CD4-positive, alpha-beta T cell (primary cell): ENCODE measurements at places on chromosomes 7 and 10.

DNA sequence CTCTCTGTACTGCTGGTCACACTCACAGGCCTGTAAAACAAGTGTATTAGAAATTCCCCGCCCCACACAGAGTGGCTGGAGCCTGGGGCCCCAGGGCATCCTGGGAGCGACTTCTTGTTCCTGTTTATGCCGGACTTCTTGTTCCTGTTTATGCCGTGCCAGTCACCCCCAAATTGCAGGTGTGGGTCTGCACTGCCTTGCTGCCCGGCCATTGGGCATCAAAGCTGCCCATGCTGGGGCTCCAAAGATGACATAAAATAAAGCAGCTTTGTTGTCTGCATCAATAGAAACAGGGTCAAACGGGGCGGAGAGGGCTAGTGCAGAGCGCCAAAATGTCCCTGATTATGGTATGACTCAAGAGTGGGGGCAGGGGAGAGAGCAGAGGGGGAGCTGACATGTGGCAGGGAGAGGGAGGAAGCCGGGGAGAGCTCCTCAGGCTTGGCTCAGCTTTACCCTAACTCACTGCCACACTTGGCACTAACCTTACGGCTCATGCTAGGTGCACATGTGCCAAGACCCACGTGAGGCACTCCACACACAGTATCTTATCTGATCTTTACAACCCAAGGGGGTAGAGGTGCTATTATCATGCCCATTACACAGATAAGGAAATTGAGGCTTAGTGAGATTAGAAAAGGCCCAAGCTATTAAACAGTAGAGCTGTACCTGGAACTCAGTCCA, 98.4 kb downstream of the PIP4K2A start:
- peak; percentile 53 for DNase-seq

DNA sequence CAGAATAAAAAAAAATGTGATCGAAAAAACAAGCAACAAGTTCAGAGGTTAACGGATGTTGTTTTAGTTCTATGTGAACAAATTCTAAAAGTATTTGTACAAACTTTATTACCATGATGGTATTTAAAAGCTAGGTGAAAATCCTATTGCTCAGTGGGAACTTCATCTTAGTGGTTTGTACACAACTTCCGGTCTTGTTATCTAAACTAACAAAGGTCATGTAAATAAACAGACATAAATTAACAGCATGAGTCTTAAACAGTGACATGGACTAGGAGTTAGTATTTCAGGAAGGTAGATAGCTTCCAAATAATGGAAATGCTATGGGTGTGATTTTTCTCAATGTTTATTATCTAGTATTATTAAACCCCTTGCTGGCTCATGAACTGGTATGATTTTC, 83.8 kb downstream of the SPAG6 start:
- DNase-seq: no peak

DNA sequence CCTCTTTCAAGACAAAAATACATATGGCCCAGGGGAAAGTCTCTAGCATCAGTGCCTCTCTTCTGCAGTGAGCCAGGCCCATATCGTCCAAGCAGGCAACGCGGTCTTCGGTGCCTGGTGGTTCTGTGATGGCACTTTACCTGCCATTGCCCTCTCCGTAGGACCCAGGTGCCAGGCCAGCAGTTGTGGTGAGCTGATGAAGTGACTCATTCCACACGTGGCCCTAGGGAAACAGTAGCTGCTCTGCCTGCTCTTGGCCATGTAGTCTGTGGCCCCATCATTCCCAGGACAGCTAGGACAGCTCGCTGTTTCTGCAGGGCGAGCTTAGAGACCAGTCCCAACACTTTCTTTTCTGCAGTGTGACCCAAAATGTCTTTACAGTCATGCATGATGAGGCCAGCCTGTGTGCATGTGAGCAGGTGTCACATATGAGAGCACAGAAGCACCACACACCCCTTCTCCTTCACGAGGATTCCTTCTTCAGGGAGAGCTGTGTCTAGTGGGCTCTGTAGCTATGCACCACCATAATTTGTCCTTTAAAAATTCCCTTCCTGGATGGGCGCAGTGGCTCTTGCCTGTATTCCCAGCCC, 39.0 kb downstream of the SVIL start:
- no peak for DNase-seq

DNA sequence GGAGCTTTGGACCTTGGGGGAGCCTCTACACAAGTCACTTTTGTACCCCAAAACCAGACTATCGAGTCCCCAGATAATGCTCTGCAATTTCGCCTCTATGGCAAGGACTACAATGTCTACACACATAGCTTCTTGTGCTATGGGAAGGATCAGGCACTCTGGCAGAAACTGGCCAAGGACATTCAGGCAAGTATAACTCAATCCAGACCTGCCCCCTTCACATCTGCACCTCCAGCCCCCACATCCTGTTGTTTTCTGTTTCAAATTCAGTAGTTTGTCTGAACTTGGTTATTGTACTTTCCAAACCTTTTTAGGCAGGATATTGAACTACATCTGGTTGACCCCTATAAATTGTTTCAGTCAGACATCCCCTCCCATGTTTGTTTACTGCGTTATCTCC, 62.4 kb upstream of the CC2D2B start:
- no peak for DNase-seq

GRCh38 chr10:70588859-70589570, 13.5 kb downstream of the PRF1 start:
- no peak for DNase-seq

DNA sequence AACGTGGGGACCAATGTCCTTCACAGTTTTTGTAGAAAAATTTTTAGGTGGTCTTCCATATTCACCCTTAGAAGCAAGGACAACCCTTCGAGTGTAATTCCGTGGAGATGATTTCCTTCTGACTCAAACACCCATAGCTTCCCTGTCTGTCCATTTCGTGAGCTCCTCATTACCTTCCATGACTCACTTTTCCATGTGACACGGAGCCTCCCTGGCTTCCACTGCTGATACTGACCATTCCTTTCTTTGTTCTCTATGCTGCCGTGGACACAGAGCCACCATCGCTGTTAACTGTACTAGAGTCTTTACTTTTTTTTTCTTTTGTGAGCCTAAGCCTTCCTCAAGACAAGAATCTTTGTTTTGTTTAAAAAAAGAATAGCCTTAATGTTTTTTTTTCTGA, 12.5 kb upstream of the ARMS2 start:
- no peak for DNase-seq

GRCh38 chr10:87930934-87931835, 67.8 kb downstream of the PTEN start:
- DNase-seq: no peak
